Esophagus muscularis mucosa (tissue), 4 donors: ENCODE measurements at places on chromosomes 5 and 9. TPM values are rescaled to one million over a fixed set of nuclear protein-coding genes. Genes with fewer than 3 reads are reported as not detected.

The FRMPD1 gene
- total RNA-seq = 0.34 TPM

The SLC1A3 gene
- total RNA-seq = 17.6 TPM

The SPATA31C1 gene
- not detected for total RNA-seq

The CCDC180 gene
- total RNA-seq = 1.9 TPM

The GCNT4 gene
- total RNA-seq = 3.6 TPM

The ADAMTS12 gene
- 2.3 TPM for total RNA-seq

The BTNL8 gene
- 0.34 TPM for total RNA-seq

The MZB1 gene
- total RNA-seq = not detected

The FAM221B gene
- total RNA-seq = not detected

The DIPK1B gene
- total RNA-seq = 26.1 TPM

The SH2D3C gene
- 18.1 TPM for total RNA-seq

The CAVIN4 gene
- 0.65 TPM for total RNA-seq

The TMED9 gene
- total RNA-seq = 67.6 TPM

The GLIPR2 gene
- 84.9 TPM for total RNA-seq

The SLC25A2 gene
- not detected for total RNA-seq

The DENND1A gene
- total RNA-seq = 25.9 TPM

The MORN5 gene
- total RNA-seq = not detected

The SLC25A46 gene
- 58.6 TPM for total RNA-seq

The PLAC8L1 gene
- not detected for total RNA-seq

The SLIT3 gene
- 81.8 TPM for total RNA-seq

The PPWD1 gene
- 30.2 TPM for total RNA-seq

The SEMA4D gene
- 7.9 TPM for total RNA-seq

The CREBRF gene
- total RNA-seq = 38.6 TPM

The WDR31 gene
- total RNA-seq = 2.8 TPM

The PCDHB10 gene
- total RNA-seq = 5.3 TPM

The ARL15 gene
- total RNA-seq = 21.6 TPM

The CCDC152 gene
- 0.52 TPM for total RNA-seq

The DCTN3 gene
- 104 TPM for total RNA-seq

The FOXD4 gene
- 0.40 TPM for total RNA-seq

The FGF1 gene
- 2.9 TPM for total RNA-seq

The GKAP1 gene
- total RNA-seq = 13.8 TPM

The FSTL4 gene
- total RNA-seq = 0.78 TPM

The PHF2 gene
- 36.0 TPM for total RNA-seq

The LNPEP gene
- 55.2 TPM for total RNA-seq

The IL4 gene
- not detected for total RNA-seq

The ARHGEF39 gene
- 1.7 TPM for total RNA-seq

The SLC6A3 gene
- total RNA-seq = 0.06 TPM

The TSLP gene
- total RNA-seq = 0.83 TPM

The GMCL2 gene
- not detected for total RNA-seq

The PCDHGC3 gene
- total RNA-seq = 56.5 TPM

The PLCXD3 gene
- total RNA-seq = 1.1 TPM

The AP3B1 gene
- total RNA-seq = 42.1 TPM

The SLC45A2 gene
- 0.26 TPM for total RNA-seq

The GNA14 gene
- total RNA-seq = 6.6 TPM

The DMRT3 gene
- total RNA-seq = not detected

The CCNH gene
- total RNA-seq = 95.1 TPM

The ENTREP1 gene
- 16.2 TPM for total RNA-seq

The GRHPR gene
- 141 TPM for total RNA-seq

The PCDHA3 gene
- total RNA-seq = 1.9 TPM

The SYK gene
- 8.4 TPM for total RNA-seq

The ACTBL2 gene
- not detected for total RNA-seq

The CD274 gene
- total RNA-seq = 2.7 TPM

The TUSC1 gene
- total RNA-seq = 31.1 TPM

The CTSV gene
- not detected for total RNA-seq

The KCNMB1 gene
- 83.0 TPM for total RNA-seq

The SLC6A19 gene
- not detected for total RNA-seq

The KDM3B gene
- total RNA-seq = 70.2 TPM

The NTNG2 gene
- total RNA-seq = 5.7 TPM

The ZMAT2 gene
- total RNA-seq = 45.1 TPM

The HSPA9 gene
- 201 TPM for total RNA-seq
